ENCODE measurements at places on chromosomes 16 and 17. TPM values are rescaled to one million over a fixed set of nuclear protein-coding genes. Genes with fewer than 3 reads are reported as not detected.

RHBDL3 gene
- 0.26 TPM for total RNA-seq

PGP gene
- 16.3 TPM for total RNA-seq

TEX14 gene
- total RNA-seq: under 0.01 TPM

TP53TG3F gene
- not detected for total RNA-seq

CCL14 gene
- not detected for total RNA-seq
